ENCODE measurements at places on chromosomes 6 and 20.

DNA sequence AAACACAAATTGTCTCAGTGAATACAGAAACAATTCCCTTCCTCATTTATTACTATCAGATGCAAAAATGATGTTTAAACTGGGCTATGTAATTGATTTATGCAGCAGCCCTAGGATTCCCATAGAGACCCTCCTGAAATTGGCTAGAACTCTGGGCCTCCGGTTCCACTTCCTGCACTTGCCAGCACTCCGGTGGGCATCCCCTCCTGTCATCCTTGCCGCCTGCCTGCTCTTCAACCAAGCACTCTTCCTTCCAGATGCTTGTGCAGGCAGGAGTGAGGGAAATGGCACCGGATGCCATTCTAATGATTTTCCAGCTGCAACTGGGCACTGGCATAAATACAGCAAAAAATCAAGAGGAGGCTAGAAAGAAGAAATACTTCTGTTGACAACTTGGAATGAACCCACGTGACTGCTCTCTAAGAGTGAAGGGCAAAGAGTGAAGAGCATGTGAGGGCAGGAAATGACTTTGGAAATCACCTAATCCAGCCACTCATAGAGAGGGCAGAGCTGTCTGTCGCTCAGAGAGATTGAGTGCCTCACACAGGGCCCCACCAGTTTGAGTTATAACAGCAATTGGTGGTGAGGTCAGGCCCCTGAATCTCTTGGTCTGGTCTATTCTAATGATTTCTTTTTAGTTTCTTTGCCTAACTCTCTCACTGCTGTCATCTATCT lies 3.7 kb upstream of the NEDD9 start:
- DNase-seq: no peak

DNA sequence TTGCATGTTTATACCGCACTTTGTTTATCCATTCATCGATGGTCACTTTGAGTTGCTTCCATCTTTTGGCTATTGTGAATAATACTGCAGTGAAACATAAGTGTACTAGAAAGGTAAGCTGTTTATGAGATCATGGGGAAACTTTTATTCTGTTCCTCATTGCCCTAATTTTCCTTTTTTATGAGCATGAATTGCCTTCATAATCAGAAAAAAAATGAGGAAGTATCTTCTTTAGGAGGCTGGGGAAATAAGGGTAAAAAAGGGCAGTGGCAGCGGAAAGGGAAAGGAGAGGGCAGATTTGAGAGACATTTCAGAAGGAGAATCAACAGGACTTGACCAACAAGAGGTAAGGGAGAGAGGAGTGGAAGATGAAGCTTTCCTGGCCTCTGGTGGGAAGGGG lies 14.3 kb upstream of the SERINC3 start:
- no peak for DNase-seq

- no peak for DNase-seq
Measured at GRCh38 chr6:71589254-71589653, 297.1 kb upstream of the RIMS1 start.

GRCh38 chr6:34130862-34131261 lies 15.0 kb downstream of the GRM4 start:
- no peak for DNase-seq

DNA sequence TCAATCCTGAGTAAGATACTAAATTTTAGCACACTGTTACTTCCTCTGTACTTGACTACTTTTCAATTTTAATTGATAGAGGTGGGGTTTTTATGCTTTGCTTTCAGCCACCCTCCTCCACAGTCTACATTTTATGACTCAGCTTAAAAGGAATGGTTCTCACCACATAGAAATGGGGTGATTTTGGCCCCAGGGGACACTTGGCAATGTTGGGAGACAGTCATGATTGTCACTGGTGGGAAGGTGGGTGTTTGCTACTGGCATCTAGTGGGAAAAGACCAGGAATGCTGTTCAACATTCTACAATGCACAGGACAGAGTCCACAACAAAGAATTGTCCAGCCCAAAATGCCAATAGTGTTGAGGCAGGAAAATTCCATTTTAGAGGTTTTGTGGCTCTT lies 71.3 kb downstream of the PCSK2 start:
- no peak for DNase-seq

DNA sequence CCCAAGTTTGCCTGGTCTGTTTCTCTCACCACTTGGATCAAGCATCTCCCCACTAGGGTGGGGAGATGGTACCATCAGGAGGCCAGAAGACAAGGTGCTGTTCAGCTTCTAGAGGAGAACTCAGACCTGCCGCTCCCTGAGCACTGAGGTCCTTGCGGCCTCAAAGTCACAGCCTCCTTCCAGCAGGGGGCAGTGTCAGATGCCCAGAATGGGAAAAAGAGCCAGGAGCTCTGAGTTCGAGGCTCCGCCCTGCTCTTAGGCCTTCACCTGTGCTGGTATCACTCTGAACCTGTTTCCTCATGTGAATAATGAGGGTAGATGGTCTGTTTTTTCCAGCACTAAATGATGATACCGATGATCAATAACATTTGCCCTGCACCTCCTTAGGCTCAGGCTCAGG lies 68.7 kb downstream of the TOX2 start:
- no peak for DNase-seq

GRCh38 chr20:41150664-41151063 lies 13.3 kb downstream of the PLCG1 start:
- DNase-seq: no peak

DNA sequence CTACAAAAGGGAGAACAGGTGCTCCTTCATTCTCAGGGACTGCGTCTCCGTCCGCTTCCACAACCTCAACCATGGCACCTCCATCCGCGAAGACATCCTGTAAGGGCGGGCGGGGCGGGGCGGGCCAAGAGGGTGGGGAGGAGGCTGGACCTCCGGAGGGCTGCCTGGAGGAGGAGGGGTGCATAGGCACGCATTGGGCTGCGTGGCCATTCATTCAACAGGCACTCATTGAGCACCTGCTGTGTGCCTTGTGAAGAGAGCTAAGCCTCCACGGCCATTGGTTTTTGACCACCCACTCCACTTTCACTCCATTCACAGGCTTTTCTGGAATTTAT lies 435 bp downstream of the ZSWIM3 start:
- DNase-seq: no peak

DNA sequence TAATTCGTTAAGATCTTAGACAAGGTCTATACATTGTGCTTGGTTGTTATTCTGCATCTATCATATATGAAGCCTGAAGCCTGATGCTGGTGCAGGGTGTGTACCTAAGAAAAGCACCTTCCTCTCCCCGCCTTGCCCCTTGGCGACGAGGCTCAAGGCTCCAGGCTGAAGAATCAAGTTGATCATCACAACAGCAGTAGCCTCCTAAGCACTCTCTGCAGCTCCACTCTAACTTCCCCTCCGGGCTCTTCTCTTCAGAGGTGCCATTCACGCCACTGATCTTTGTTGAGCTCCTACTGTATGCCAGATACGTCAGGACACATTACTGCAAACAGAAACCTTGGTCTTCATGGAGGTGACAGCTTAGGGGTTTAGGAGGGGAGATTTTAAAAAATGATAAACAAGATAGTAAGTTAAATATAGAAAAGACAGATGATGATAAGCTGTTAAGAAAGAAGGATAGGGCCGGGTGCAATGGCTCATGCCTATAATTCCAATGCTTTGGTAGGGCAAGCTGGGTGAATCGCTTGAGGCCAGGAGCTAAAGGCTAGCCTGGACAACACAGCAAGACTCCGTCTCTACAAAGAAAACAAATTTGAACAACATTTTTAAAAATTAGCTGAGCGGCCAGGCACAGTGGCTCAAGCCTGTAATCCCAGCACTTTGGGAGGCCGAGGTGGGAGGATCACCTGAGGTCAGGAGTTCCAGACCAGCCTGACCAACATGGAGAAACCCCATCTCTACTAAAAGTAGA lies 38.4 kb upstream of the ZNF217 start:
- no peak for DNase-seq

- no peak for DNase-seq
Measured at GRCh38 chr6:84897988-84898594, 133.7 kb upstream of the TBX18 start.

- no peak for DNase-seq
Measured at GRCh38 chr6:14428269-14428668, 310.7 kb downstream of the CD83 start.

Measured in Ammon's horn (tissue), 1 donor.